ENCODE measurements at places on chromosomes 5 and 9. TPM values are rescaled to one million over a fixed set of nuclear protein-coding genes. Genes with fewer than 3 reads are reported as not detected.
A peak's percentile ranks its signal among the peaks of the same experiment; 100 is the strongest.

The AFAP1L1 gene
- total RNA-seq = 0.69 TPM

The SET gene
- total RNA-seq = 563 TPM

DNA sequence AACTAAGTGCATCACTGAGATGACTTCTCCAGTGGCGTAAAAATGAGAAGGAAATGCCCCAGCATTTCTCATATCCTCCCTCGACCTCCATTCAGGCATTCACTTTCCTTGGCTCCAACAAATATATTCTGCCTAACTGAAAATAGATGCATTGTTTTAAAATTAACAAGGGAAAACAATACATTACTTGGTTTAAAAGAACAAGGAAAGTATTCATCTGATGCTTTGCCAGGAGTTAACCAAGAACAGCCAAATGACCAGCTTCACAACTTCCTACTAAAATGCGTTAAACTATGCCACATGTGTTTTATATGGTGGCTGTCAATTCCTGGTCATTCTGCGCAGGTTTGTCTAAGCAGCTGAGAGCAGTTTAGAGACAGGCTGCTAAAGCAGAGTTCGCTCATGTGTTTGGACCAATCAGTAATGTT lies 121.4 kb downstream of the GNAQ start:
- DNase-seq = no peak

The IFNK gene
- total RNA-seq = not detected

The TYRP1 gene
- not detected for total RNA-seq

DNA sequence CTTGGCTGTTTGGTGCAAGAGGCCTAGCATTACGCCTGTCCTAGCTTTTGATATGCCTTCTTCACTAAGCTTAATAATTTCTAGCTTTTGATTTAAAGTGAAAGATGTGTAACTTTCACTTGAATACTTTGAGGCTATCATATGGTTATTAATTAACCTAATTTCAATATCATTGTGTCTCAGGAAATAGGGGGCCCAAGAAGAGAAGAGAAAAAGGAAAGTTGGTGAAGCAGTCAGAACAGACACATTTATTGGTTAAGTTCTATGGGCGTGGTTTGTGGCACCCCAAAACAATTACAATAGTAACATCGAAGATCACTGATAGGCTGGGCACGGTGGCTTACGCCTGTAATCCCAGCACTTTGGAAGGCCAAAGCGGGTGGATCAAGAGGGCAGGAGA lies 40.9 kb upstream of the F2RL2 start:
- no peak for DNase-seq

DNA sequence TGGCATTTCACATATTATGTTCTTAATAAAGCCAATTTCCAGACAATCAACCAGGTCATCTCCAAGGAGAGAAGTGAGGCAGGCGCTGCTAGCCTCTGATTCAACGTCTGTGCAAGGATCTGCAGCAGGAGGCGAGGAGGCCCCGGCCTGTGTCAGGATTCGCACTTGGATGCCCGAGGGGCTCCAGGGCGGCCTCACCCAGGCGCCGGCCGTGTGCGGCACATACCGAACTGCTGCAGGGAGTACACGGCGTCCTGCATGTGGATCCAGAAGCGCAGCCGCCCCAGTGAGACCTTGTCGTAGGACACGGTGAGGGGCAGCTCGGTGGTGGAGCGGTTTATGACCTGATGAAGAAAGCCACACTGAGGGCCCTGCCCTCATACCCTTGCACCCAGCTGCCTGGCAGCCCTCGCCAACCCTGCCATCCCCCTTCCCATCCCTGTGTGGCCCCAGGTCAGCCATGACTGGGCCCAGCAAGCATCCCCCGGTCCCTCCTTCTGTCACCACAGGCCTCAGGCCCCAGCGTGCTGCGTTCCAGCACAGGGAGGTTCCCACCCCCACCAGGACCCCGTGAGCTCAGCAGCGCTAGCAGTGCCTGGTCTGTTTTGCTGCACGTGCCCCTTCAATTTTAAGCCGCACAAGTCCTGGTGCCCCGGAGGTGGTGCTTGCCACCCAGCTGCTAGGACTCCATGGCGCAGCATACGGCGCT lies 9.9 kb downstream of the CLPTM1L start:
- no peak for DNase-seq

DNA sequence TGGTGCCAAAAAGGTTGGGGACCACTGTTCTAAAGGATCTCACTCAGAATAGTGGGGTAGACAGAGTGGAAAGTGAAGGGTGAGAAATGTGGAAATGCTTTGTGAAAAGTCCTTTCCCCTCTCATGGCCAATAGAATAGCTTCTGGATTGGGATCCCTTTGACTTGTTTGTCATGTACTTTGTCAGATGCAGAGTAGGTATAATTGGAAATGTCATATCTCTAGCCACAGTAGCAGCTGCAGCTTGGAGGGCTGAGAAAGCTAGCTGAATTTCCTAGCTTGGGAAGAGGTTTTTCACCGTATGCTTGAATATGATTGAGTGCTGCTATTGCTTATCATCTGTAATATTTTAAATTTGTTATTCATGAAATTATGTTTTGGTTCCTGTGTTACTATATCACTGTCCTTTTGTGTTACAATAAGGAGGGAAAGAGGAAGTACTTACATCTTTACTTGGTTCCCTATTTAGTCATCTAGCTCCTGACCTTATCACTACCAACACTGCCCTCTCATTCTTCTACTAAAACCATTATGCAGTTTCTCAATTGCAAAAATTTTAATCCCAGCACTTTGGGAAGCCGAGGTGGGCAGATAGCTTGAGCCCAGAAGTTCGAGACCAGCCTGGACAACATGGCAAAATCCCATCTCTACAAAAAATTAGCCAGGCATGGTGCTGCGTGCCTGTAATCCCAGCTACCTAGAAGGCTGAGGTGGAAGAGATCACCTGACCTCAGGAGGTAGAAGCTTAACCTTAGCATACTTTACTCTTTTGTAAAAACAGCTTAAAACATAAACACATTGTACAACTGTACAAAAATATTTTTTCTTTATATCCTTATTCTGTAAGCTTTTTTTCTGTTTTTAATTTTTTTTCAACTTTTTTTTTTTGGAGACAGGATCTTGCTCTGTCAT lies 12.4 kb downstream of the SLC30A5 start:
- DNase-seq = no peak

GRCh38 chr5:77925503-77925902 lies 149.4 kb upstream of the TBCA start:
- DNase-seq = no peak

GRCh38 chr5:150671509-150672236 lies 10.6 kb downstream of the MYOZ3 start:
- DNase-seq = peak; percentile 30

- no peak for DNase-seq
These were observed 692.4 kb downstream of the MTRR start for GRCh38 chr5:8561224-8561840.
